ENCODE measurements at places on chromosomes 2 and 18.

GRCh38 chr2:59413751-59414570, 1139.5 kb downstream of the BCL11A start:
- no peak for DNase-seq

GRCh38 chr18:62808123-62808522, 92.8 kb downstream of the PHLPP1 start:
- DNase-seq, result no peak

- no peak for DNase-seq
Observed at GRCh38 chr2:231707625-231707926, 749 bp upstream of the PTMA start.

DNA sequence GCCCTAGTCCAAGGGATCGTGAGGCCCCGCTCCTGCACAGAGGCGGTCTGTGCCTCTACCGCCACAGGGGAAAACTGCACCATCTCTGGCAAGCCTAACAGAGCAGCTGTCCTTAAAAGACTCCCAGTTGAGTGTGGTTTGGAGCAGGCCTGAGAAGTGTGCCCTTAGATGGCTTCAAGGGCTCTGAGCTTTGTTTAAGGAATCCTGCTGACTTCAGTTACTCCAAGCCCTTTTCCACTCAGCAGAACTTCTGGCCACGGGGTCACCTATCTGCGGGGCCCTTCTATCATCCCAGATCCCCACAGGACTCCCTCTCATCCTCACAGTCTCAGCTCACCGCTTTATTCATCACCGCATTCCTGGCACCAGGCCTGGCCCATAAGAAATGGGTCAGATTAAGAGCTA, 131.5 kb downstream of the CCDC74A start:
- DNase-seq, result no peak

DNA sequence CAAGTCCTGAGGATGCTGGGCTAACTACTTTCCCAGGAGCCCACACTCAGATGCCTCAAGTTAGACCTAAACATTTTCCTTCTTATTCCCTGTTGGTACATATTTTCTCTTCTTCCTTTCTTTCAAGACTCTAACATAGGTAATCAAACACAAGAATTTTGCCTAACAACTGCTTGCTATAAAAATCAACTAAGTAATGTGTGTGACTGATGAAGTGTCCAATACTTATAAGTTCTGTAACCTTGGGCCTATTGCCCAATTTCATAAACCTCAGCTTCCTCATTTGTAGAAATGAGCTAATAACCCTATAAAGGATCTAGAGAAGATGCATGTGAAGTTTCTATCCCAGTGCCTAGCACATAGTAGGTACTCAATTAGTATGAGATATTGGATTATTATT, 31.6 kb upstream of the PIK3C3 start:
- DNase-seq, result no peak

DNA sequence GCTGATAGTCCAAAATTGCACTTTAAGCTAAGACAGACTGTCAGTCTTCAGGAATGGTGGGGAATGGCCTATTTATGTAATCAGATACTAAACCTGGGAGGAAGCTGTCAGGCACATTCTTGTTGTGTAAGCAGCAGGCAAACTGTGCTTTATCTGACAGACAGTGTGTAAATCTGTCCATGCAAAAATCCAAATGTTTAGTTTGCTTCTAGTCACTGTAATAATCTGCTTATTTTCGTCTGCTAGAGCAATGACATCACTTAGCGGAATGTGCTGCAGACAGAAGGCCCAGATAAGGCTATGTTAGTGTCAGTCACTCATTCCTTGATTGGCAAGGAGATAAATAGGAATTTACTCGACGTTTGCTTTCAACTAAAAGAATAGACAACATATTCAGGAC, 263.5 kb downstream of the ZNF407 start:
- DNase-seq, result no peak

DNA sequence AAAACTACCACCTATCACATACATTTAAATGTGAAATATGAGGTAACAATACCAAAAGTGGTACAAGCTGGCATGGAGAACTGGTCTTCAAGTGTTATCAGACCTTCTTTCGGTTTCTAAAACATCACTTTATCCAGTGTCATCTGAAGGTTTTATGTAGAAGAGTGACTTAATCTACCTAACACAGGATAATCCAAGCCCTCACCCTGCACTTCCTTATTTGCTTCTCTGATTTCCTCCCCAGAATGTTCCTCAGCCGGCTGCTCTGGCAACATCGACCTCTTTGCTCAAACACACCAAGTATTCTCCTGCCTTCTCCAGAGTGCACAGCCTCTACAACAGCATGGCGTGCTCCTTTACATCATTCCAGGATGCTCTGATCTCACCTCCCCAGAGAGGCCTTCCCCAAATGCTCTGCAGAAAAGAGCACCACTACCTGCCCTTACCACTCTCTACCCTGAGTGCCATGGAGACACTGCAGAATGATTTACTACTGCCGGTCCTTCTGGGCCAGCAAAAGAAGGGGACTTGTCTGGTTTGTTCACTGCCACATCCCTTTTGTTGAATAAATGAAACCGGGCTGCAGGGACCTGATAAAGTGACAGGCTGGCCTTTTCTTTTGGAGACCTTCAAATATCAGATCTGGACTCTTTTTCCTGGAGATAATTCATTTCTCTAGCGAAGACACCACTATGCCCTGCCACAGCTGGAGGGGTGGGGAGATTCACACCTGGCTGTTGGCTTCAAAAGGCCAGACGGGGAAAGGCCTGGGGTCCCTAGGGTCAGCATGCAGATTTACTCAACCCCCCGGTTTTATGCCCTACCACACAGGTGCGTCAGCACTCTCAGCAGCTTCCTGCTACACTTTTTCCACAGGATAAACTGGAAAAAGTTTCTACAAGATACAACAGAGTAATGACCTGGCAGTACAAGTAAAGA, 42.0 kb downstream of the TTR start:
- DNase-seq, result no peak

DNA sequence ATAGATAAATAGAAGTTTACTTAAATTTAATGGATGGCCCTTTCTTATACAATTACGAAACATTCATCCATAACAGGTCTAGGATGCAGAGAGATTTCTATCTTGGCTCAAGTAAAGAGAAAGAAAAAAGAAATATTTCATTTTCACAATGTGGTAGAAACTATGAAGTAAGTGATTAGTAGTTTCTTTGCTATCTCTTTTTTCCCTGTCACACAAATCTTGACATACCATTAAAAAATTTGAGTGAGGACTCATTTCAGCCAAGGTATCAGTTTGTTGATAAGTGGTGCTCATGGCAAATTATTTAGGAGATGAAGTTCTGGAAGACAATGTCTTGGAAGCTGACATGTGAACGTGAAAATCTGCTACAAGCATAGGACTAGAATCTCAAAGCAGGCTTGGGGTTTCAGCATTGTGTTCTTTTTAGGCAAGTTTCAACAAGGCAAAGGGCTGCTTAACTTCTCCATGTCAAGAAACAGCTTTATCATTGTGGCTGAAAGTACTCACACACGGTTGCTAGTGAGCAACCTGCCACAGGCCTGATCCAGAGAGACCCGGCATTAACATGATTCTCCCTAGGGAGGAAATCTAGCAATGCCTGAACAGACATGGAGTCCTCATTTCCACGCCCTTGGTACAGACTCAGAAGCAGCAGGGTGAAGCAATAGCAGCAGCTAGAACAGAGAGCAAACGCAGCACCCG, 414.6 kb downstream of the DLGAP1 start:
- DNase-seq, result no peak

GRCh38 chr2:107088156-107088555, 202.2 kb upstream of the ST6GAL2 start:
- no peak for DNase-seq

- DNase-seq, result no peak
Observed at GRCh38 chr2:44650796-44651195, 289.0 kb downstream of the CAMKMT start.

- DNase-seq, result no peak
Observed at GRCh38 chr2:5694306-5694705, 2.1 kb downstream of the SOX11 start.

DNA sequence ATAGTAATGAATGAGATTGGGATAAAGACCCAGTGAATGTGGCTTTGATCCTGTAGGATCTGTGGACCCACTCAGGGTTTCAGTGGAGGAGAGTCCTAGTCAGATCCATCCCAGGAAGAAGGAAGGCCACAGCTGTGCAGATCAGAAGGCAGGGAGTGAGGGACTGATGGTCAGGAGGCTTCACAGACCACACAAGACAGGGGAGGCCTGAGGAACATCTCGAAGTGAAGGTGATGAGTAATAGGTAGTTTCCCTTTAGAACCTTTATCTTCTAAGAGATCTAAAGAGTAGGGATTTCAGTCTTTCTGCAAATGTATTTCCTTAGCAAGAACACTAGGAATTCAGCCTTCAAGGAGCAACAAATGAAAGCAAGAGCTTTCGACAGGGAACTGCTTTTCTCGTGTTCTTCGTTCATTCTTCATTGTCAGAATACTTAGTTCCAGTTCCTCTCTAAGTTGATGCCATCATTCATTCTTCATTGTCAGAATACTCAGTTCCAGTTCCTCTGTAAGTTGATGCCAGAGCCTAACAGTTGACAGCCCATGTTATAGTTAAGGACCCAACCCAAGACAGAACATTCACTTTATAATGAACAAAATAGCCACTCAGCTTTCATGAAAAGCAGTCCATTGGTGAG, 150.2 kb upstream of the EPAS1 start:
- no peak for DNase-seq

- no peak for DNase-seq
Observed at GRCh38 chr2:239781454-239781853, 243.7 kb downstream of the NDUFA10 start.

DNA sequence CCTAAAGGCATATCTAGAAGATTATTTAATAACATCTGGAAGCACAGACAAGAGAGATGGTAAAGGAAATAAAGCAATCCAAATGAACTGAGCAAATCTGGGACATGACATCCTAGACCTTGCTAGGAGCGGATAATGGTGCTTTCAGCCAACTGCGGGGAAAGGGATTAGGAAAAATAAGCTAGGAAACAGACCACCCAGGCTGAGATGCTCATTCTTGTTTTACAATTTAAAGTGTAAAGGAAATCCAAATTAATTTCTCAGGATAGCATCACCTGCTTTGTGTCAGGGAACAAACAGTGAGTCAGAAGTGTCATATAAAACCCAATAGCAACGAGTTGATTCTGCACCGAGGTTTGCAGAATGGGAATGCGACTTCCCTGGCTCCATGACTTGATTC, 112.5 kb upstream of the CXCR4 start:
- DNase-seq, result no peak

GRCh38 chr2:125745514-125745913, 910.4 kb upstream of the GYPC start:
- no peak for DNase-seq

- no peak for DNase-seq
Observed at GRCh38 chr2:27202854-27203253, 9.0 kb upstream of the ATRAID start.

- no peak for DNase-seq
Observed at GRCh38 chr18:47120428-47120827, 29.9 kb downstream of the HDHD2 start.

DNA sequence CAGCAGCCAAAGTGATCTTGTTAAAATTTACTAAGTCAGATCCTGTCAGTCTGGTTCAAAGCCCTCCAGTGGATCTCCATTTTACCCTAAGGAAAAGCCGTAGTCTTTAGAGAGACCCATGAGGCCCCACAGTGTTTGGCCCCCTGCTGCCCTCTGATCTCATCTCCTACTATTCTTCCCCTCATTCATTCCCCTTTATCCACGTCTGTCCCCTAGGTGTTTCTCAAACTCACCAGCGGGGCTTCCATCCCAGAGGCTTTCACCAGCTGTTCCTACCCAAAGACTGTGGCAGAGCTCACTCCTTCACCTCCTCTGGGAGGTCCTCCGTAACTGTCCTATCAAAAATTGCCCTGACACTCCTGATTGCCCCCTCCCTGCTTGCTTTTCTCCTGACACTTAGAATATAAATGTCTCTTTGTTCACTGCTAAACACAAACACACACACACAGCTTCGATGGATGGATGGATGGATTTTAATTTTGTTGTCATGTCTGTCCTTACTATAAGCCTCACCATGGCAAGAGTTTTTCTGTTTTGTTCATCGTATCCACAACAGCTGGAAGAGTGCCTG, 26.1 kb downstream of the LIMS1 start:
- no peak for DNase-seq

- no peak for DNase-seq
Observed at GRCh38 chr2:151560289-151560688, 150.6 kb downstream of the RIF1 start.

DNA sequence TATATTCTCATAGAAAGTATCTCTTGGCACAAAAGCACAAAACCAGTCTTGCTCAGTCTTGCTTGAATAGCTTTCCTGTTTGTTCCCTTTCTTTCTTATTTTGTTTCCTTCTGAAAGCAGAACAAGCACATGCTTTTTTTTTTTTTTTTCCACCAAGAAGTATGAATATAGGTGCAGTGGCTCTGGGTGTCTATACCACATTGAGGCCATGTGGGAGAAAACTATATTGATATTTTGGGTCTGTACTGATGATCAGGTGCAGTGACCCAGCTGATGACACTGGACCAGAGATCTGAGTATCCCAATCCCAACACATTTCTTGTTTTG, 28.7 kb downstream of the GEMIN6 start:
- DNase-seq, result no peak

DNA sequence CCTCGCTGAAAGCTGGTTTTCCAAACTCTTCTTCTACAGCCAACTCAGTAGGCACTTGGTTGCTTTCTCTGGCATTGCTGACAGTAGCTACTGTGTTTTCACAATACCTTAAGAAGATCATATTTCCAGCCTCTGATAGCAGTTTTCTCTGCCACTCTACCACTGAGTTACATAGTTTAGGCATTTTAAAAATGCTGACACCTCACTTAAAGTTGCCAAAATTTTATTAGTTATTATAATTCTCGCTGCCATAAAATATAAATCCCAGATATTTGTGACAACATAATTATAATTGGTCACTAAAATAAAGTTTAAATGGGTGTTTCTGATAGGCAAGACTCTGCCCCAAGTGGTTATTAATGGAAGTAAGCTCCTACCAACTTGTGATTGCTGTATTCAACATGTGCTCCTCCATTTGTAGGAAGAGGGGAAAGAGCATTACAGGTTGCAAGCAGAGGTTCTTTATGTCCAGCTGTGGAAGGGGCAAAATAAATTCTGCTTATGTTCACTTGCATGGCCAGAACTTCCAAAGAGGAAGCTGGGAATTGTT, 1202.8 kb downstream of the CNTNAP5 start:
- no peak for DNase-seq

DNA sequence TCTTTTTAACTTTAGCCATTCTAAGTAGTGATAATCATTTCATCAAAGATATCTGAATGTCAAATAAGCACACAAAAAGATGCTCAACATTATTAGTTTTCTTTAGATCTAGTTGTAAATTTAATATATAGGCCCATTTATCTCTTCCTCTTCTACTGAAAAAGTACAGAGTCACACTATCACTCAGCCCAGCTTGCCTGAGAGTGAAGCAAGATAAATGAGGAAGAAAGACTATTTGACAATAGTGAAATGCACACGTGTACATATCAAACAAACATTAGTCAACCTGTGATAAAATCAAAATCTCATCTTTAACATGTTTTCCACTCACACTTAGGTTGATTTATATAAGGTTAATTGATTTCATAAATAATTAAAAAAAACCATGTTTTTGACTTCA, 83.5 kb upstream of the CCDC195 start:
- no peak for DNase-seq

- no peak for DNase-seq
Observed at GRCh38 chr2:50791271-50791670, 240.7 kb downstream of the NRXN1 start.

GRCh38 chr18:5895876-5896740, 786 bp upstream of the TMEM200C start:
- no peak for DNase-seq
